Activated CD4-positive, alpha-beta memory T cell treated with anti-CD3 and anti-CD28 coated beads, Interleukin-2, amount 10 ng/mL, durations not matched to agents 7 days and 5 days (primary cell): ENCODE measurements at places on chromosomes 12 and 14.
A peak's percentile ranks its signal among the peaks of the same experiment; 100 is the strongest.

DNA sequence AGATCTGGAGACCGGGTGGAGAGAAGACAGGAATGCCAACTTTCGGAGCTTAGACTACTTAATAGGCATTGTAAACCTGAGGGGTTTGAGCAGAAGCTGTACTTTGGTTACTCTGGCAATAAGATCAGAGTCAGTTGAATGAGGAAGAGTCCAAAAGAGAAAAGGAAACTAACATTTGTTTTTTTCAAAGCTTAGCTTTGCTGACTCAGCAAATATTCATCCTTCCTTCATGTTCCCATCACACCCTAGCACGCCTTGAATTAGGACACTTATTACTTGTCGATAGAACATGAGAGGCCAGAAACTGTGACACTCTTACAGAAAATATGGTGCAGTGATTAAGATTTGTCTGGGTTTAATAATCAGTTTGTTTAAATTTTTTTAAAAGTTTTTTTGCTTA lies 266.9 kb upstream of the ATP2B1 start:
- no peak for DNase-seq

- DNase-seq: no peak
Measured at GRCh38 chr14:97319691-97320090, 522.5 kb downstream of the VRK1 start.

DNA sequence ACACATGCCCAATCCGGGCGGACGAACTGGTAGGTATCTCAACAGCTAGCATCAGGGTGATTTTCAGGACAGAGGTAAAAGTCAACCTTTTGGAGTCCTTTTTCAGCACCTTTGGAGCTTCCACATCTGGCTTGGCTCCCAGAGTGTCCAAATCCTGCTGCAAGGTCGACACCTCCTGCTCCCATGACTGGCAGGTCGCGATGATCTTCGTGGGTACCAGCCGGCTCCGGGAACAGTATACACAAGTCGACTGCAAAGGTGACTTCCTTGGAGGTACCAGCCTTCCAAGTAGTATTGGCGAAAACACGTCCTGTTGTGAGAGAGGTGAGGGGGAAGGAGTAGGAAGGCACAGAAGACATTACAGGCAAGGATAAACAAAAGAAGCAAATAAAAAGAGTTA lies 672.7 kb downstream of the TMEM121 start:
- DNase-seq: no peak

DNA sequence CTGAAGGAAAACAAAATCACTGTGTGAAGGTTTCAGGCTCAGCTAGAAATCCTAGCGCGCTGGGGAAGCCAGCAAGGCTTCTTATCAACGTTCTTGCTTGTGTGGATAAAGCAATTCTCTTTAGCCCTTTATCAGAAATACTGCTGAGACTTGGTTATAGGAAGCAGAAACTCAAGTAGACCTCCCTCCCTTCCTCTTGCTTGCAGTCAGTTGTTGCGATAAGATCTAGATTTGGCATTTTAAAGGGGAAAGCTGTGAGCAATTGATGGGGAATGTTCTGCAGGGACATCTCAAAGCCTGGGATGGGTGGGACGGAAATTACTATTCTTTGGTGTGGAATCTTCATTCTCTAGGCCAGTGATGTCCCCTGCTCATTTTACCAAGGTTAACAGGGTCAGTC lies 76.4 kb upstream of the ANO4 start:
- no peak for DNase-seq

- no peak for DNase-seq
Measured at GRCh38 chr14:74858022-74858421, 17.9 kb downstream of the PROX2 start.

GRCh38 chr12:22798116-22798515 lies 173.1 kb downstream of the ETNK1 start:
- DNase-seq: no peak

DNA sequence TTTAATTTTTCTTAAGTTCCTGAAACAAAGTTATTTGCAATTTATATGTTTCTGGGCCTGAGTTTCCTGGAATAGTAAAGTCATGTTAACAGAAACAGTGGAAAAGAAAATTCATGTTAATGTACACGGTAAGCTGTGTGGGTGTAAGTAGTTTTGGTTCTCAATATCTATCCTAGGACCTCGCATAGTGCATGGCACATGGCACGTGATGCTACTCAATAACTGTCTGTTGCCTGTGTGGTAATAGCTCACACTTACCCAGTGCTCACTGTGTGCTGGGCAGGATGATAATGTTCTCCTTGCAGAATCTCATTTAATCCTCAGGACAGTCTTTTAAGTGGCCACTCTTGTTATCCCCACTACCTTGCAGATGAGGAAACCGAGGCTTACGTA lies 100.7 kb downstream of the DUSP16 start:
- DNase-seq: peak; percentile 44

DNA sequence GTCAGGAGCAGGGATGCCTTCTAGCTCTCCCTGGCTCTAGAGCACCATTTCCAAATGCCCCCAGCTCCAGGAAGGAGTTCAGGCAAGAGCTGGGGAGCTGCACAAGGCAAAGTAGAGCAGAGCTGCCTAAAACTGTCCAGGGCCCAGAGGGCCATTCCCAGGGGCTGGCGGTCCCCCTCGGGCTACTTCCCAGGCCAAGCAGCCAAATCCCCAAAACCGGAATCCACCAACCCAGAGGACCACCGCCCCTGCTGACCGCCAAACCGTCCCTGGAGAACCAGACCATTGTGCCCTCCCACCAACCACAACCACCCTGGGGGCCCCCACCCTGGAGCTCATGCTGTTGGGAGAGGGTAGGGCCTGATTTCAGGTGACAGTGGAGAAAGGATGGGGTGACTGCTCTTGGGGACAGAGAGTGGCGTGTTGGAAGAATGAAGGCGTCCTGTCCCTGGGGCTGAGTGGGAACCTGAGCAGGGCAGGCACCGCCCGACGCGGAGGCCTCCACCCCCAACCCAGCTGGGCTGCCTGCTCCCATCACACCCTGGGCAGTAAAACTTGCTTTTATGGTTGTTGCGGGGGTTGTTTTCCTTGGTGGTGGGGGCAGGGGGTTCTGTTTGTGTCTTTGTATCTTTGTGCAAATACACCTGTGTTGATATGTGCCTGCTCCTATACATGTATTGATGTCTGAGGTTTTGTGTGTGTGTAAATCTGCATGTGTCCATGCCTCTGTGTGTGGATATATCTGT lies 24.0 kb upstream of the KRT78 start:
- DNase-seq: no peak

GRCh38 chr12:130220706-130221100 lies 58.4 kb downstream of the FZD10 start:
- no peak for DNase-seq

DNA sequence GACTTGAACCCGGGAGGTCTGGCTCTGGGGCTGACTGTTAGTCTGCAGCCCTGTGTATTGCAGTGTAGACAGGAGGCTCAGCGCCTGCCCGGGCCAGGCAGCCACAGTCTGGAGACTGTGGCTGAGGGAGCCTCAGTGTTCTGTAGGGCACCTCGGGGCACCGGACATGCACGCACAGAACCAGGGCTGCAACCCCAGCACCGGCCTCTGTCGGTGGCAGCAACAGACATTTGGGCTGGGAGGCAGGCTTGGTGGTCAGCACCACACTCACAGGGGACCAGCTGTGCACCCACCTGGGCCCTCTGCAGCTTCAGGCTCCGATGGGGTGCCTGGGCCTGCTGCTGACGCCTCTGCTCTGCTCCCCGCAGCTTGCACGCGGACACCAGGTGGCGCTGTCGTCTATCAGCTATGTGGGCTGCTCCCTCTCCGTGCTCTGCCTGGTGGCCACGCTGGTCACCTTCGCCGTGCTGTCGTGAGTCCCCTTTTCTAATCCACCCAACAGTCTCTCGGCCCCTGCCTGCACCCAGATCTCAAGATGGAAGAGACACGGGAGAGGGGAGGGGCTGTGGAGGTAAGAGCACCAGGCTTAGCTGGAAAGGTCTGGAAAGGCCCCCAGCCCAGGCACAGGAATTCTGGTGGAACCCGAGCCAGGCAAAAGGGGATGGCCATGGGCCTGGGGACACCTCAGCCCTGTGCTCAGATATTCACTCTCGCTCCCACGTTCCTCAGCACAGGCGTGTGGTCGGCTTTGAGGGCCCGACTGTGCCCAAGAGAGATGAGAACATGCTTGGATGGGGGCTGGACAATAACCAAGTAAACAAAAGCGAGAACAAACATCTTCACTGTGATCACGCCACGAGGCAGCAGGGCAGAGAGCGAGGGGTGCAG lies 151.0 kb downstream of the ADGRD1 start:
- peak; percentile 79 for DNase-seq

DNA sequence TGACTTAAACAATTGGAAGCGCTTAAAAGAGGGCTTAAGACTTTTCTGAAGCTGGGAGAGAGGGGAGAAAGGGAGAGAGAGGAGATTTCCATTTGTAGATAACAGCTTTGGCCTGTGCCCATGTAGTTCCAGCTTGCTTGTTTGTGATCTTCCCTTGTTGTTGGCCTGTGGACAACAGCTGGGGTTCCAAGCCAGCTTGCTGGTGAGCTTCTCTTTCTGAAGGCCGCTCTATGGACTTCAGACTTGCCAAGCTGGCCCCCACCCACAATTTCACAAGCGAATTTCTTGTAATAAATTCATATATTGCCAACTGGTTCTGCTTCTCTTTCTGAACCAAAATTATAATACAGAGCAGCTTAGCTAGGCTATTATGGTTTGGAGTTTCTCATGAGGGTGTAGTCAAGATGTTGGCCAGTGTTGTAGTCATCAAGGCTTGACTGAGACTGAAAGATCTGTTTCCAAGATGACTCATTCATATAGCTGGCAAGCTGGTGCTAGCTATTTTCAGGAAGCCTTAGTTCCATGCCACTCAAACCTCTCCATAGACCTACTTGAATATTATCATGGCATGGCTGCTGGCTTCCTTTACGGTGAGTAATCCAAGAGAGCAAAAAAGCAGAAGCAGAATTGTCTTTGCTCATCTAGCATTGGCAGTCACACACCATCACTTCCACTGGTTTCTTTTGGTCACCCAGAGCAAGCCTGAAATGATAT lies 89.4 kb downstream of the ATP23 start:
- no peak for DNase-seq

- DNase-seq: no peak
Measured at GRCh38 chr14:87712396-87713090, 280.4 kb downstream of the GALC start.

- DNase-seq: no peak
Measured at GRCh38 chr14:59247801-59248584, 59.5 kb downstream of the DAAM1 start.

DNA sequence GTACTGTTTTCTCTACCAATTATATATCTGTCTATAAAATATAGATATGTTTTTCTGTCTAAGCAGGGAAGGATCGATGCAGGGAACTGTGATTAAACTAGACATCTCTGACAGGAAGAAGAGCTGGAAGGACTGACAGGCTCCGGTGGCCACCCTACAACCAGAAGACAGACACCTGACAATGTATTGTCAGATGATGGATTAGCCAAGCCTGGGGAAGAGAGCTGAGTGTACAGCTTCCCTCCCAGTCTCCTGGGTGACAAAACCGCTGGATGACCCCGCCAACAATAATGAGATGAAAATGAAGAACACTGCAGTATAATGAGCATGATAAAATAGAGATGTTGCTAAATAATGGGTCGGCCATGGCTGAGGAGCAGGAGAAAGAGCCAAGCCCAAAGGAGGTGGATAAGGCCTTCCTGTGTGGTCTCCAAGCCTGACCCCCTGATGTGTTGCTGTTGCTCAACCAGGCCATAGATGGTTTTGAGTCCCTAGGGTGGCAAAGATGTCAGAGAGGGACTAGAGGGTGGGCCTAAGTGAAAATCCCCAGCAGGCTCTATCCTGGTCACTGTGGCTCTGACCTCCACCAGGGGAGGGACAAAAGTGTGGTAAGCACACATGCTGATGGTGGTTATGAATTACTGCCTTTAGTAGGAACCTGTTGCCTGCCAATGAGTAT lies 28.2 kb downstream of the DHRS2 start:
- DNase-seq: no peak

DNA sequence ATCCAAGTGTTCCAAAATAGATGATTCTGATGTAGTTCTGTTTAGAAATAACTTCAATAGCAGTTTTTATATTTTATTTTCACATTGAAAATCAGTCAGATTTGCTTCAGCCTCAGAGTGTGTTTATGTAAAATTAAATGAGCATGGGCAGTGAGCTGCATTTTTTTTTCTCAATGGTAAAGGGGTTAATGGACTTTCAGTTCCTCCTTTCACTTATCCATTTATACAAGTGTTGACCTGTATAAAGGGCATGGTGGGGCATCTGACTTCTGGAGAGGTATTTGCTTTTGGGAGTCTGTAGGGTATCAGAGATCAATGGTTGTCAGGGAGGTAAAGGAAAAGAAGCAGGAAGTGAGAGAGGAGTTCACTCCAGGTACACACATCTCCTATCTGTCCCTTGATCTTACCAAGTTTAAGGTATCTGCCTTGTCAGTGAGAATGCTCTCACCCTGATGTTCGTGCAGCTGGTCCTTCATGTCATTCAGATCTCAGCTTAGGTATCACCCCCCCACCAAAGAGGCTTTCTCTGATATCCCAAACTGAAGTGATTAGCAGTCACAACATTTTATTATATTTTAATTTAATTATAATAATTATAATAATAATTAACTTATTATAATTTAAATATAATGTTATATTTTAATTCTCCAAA lies 181.6 kb upstream of the LMNTD1 start:
- DNase-seq: no peak

- no peak for DNase-seq
Measured at GRCh38 chr12:12804011-12804410, 9.1 kb upstream of the DDX47 start.

GRCh38 chr12:1201030-1201429 lies 210.0 kb downstream of the ERC1 start:
- DNase-seq: no peak

DNA sequence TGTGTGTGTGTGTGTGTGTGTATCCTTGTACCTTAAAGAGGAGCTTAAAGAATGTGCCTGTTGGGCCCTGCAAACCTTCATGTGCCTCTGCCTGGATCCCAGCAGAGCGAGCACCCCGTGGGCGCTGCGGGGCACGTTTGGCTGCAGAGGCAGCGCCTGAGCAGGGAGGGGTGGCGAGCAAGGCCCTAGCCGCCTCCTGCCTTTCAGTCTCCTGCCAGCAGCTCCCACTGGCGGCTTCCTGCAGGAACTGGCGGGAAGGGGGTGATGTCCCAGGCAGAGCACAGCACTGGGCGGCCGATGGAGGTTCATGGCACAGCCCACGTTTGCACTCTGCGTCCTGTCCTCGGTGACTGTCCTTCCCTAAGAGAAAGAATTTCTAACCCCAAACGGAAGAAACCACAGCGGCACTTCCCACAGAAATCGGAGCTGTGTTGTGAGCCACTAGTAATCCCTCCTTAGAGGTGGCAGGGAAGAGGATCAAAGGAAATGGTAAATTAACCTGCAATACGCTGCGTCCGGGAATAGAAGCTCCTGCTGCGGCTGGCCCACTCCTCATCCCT lies 19.8 kb downstream of the ZBTB42 start:
- DNase-seq: no peak

GRCh38 chr14:70886421-70887206 lies 20.6 kb upstream of the PCNX1 start:
- peak; percentile 80 for DNase-seq

DNA sequence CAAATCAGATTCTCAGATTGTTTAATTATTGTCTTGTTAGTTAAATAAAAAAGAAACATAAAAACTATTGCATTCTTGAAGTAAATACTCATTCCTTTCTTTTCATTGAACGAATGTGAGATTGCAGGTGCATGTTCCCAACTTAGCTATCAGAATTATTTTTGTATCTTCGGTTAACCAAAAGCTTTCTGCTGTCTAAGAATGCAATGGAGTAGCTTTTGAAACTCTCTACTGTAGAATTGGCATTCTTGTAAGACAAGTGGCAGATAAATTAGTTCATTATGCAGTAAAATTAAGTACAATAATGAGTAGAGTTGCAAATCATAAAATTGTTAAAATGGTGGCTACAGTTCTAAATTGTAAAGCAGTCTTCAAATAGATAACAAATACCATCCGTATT lies 298.1 kb downstream of the ACSS3 start:
- DNase-seq: no peak
